ENCODE measurements at places on chromosomes 6 and 20.

- peak; percentile 79 for DNase-seq
Measured at GRCh38 chr6:136403110-136403980, 113.7 kb upstream of the BCLAF1 start.

- no peak for DNase-seq
Measured at GRCh38 chr6:164150232-164150631, 735.7 kb downstream of the QKI start.

DNA sequence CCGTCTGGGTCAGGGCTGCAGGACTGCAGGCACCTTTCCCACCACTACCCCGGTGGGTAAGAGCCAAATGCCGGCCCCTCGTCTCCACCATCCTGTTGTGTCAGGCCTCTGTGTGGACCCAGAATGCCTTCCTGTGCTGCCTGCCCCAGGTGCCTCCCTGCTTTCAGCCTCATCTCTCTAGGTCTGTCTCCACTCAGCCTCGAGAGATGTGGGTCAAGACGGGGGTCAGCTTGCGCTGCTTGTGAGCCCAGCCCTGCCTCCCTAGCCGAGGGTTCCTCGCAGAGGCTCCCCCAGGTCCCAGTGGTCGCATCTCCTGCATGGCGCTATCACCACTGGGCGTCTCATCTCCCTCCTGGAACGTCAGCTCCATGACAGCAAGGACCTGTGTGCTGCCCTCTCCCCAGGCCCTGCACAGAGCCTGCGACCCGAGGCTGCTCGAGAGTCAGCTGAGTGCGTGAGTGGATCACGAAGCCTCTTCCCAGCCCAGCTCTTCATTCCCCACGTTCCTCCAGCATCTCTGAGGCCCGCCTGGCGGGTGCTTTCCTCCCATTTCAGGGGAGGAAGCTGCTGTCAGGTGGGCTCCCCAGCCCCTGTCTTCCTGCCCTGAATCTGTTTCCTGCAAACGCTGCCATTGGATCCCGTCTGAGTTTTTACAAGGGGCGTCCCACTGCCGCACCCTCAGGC, 38.7 kb upstream of the ZBP1 start:
- no peak for DNase-seq

GRCh38 chr6:131173680-131174079, 38.4 kb downstream of the AKAP7 start:
- no peak for DNase-seq

GRCh38 chr6:46652603-46653438, at the start of the genes CYP39A1 and SLC25A27:
CYP39A1 (minus strand) TSS chr6:46652818; CDS start chr6:46652582, 236 bp downstream.
SLC25A27 (plus strand) TSS chr6:46652975; CDS start chr6:46653193, 218 bp downstream.
- peak; percentile 33 for DNase-seq

GRCh38 chr6:57297505-57297904, 19.9 kb upstream of the PRIM2 start:
- DNase-seq: no peak

DNA sequence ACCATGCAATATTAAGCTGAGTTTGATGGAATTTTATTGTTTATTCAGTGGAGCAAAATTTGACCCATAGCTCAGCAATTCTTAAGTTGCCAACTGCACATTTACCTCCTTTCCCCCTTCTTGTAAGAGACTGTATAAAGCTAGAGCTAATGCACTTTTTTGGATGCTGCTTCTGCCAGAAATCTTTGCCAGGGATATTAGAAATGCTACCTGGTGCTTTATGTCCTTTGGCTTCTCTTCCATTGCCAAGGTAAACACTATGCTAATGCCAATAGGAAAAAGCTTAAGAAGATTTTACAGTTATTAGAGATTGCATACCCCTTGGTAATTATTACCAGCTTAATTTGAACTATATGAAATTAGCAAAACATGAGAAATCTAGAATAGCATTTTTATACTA, 79.0 kb upstream of the OGFRL1 start:
- DNase-seq: no peak

- no peak for DNase-seq
Measured at GRCh38 chr6:94049001-94049400, 629.6 kb upstream of the EPHA7 start.

GRCh38 chr20:10006447-10007090, 28.2 kb upstream of the ANKEF1 start:
- peak; percentile 5 for DNase-seq

GRCh38 chr6:64815718-64816117, 891.3 kb downstream of the EYS start:
- DNase-seq: no peak

GRCh38 chr6:35311390-35312075, 13.9 kb downstream of the DEF6 start:
- DNase-seq: no peak

DNA sequence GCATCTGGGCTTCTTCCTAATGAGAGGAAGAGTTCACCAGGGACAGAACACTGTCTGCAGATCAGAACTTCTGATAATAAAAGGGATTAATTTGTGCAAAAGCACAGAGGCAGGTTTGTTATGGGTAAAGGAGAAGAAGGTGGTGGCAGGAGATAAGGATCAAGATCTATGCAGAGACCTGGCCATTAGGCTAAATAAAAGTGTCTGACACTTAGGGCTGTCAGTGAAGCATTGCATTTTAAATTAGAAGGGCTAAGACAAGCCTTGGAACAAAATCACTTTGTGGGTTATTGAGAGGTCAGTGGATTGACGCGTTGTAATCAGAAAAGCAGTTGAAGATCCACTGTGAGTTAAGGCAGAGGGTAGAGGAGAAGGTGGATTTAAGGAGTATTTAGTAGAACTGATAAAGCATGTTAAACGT, 76.8 kb downstream of the MAP3K4 start:
- DNase-seq: no peak

GRCh38 chr6:136535880-136536650, 14.2 kb downstream of the MAP7 start:
- DNase-seq: no peak

DNA sequence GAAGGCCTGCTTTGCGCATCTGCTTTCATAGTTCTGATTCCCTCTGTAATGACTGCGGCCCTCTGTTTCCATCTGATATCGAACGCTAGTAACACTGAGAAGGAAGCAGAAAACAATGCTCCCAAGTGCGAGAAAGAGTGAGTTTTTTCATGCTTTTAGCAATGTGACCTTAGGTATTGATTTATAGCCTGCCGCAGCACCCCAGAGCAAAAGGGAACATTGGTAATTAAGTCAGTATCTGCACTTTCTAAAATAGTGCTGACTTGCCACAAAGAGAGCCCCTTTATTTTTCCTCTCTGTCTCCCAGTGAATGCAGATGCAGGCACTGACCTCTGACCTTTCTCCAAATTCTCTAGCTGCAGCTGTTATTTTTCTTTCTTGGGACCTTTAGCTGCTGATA, 129.8 kb downstream of the HDGFL1 start:
- no peak for DNase-seq

DNA sequence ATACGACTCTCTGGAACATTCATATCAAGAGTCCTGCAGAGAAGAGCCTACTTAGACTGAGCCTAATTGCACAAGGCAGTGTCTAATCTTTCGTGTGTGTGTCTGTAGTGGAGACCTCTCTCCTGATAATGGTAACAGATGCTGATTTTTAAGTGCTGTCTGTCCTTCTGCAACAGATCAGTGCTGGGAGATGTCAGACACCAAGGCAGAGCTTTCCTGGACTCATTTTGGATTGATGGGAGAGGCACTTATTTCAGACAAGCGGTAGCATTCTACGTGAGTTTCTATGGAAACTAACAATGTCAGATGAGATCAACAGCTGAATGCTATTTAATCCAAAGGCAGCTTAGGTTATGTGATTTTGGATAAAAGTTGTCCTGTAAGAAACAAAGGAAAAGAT, 167.6 kb downstream of the PLCB4 start:
- DNase-seq: no peak

DNA sequence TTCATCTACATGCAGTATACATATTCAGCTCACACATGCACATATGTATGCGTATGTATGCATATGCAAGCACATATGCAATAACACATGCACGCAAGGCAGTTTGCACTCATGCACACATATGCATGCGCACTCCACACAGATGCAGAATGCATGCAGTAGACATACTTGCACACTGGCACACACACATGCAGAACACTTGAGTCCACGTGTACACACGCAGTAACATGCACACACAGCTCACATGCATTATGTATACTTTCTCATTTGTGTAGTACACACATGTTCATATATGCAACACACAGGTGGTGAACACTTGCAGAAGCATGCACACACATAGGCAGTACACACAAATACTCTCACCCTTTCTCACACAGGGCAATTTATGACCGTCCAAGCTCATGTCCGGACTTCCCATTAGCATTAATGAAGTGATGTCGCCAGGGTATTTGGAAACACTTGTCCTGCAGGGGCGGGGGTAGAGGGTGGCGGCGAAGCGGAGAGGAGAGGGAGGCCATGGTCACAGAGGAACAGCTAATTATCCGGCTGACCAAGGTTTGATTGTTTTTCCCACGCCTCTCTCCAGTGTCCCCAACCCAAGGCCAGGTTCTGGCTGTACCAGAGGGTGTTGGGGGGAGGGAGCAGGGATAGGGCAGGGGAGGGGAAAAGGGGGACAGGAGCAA, 91.3 kb downstream of the VEGFA start:
- DNase-seq: no peak

DNA sequence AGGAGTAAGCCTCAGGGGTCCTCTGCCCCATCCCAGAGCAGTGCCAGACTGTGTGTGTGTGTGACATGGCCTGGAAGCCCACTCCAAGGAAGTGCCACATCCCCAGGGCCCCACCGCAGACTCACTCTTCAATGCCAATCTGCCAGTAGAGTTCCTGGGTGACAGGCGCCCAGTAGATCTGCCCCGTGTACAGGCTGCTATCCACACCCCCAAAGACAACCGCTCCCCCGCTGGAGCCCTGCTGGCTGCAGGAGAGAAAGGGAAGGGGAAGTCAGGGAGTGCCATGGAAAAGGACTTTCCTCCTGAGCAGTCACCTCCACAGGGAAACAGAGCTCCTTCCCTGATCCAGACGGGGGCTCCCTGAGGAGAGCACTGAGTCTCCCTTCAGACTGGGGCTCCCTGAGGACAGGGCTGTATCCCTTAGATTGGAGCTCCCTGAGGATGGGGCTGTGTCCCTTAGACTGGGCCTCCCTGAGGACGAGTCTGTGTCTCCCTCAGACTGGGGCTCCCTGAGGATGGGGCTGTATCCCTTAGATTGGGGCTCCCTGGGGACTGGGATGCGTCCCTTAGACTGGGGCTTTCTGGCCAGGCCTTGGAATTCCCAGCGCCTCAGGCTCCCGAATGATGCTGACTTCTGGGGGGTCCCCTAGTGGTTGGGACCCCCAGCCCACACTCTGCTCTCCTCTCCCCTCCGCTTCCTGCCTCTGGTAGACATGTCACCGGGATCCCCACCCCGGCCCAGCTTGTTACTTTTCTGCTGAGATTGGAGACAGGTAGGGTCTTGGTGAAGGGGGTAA, 5.2 kb upstream of the TFEB start:
- no peak for DNase-seq

- DNase-seq: peak; percentile 56
Measured at GRCh38 chr6:33417128-33417902, 592 bp downstream of the CUTA start.

- no peak for DNase-seq
Measured at GRCh38 chr6:146884728-146885127, 286.0 kb downstream of the ADGB start.

GRCh38 chr6:158405933-158406332, 93.7 kb downstream of the TULP4 start:
- DNase-seq: no peak
